Activated naive CD8-positive, alpha-beta T cell treated with anti-CD3 and anti-CD28 coated beads, Interleukin-2, amount 10 ng/mL, durations not matched to agents 7 days and 5 days (primary cell): ENCODE measurements at places on chromosomes 12 and 14.

GRCh38 chr14:38285962-38286361 lies 30.1 kb upstream of the CLEC14A start:
- no peak for DNase-seq

- no peak for DNase-seq
These were observed 60.1 kb upstream of the RESF1 start for GRCh38 chr12:31899109-31899508.

DNA sequence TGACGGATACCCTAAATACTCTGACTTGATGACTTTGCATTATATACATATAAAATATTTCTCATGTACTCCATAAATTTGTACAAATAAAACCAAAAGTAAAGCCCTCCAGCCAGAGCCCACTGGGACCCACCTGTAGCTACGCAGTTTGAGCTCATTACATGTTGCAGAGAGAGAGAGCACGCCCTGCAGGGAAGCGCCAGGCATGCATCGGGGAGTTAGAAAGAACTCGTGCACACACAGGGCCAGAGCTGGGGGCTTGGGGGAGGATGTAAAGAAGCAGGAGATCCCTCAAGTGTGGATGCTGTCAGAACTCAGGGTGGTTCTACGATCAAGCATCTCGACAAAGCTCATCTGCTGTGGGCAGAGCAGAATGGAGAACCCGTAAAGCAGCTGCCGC lies 178.5 kb upstream of the RTL1 start:
- no peak for DNase-seq

GRCh38 chr12:28905220-28905955 lies 243.7 kb upstream of the FAR2 start:
- no peak for DNase-seq

DNA sequence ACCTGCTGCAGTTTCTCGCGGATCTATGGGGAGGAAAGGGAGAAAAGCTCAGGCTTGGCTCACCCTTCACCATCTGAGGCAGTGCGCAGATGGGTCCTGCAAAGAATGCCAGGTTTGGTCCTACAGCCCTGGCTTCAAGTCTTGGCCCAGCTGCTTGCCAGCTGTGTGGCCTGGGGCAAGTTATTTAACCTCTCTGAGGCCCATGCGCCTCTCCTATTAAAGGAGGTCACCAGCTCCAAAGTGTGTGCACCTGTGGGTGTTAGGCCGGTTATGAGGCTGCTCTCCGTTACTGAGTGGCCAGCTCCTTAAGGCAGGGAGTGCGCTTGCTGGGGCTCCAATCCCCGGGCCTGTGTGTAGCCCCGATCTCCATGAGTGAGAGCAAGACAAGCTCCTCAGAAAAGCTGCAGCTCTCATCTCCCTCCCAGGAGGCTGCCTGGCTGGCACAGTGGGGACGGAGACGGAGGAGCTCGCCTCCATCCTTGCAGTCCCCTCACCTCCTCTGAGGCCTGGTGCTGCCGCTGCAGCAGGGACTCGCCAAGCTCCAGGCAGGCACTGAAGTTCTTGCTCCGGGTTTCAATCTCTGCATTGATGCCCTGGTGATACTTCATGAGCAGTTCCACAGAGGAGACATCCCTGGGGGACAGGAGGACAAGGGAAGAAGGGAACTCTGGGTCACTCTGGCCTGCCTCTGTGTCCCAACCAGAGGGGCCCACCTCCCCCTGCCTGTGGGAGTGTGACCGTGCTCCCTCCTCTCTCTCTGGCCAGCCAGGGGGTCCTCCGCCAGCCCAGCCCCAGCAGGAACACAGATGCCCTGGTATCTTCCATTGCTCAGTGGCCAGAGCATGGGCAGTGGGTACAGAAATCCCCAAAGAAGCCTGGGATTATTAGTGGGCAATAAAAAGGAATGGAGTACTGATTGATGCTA lies 65.1 kb downstream of the PLEKHG3 start:
- no peak for DNase-seq

DNA sequence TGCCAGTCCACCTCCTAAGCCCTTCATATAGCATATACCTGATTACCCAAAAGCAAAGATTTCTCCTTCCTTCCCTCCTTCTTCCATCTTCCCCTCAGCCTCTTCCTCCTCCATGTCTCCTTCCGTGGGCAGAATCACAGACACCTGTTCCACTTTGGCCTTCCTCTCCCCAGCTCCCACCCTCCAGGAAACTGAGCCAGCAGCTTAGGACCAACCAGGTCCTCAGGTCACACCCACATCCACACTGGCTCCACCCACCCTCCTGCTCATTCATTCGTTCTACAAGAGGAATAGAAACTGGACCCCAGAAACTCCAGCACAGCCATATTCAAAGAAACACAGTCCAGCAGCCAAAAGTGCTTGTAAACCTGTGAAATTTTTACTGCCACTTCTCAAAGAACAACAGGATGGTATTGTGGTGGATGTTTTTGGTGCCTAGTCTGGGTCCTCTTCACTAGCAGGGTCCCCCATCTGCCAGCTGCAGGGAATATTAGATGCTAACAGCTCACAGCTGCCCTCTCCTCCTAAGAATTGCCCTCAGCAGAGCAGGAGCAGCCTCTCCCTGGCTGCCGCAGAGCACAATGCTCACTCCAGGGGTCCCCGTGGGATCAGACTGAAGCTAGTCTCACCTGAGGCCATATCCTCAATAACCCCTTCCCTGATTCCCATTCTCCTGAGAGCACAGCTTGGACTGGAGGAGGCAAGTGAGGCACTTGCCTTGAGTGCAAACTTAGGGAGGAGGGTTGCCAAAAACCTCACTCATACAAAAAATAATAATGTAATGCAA lies 18.4 kb downstream of the CMKLR1 start:
- no peak for DNase-seq

DNA sequence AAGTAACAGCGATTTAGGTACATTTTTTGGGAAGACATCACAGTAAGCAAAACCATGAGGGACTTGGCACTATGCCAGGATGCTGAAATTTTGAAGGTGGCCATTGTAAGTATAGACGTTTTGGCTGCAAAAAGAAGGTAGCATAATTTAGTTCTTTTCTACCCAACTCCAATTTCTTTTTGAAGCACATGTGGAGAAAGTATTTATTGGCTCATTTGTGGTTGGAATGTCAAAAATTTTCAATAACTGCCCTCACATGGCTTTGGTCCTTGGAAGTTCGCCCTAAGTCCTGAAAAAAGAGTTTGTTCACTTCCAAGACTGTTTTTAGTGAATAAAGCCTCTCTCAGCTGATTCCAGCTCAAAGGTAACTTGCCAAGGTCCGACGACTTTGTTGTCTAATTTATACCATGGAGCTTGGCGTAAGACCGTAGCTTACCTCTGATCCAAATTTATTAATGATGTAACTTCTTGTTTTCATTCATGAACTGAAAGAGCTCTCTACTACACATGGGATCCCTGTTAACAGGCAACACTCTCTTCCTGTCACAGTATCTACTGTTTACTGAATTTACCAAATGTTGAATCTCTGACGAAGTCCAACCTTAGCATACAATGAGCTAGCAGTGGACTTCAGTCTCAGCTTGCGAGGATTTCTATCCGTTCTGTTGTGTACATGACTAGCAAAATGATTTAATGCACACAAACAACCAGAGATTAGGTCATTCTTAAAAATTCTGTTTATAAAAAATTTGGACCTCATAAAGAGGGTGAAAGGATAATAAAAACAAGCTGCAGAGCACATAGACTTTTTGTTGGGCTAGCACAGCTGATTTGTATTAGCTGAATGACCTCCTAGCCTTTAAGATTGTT lies 49.0 kb downstream of the MSRB3 start:
- DNase-seq: no peak

GRCh38 chr14:51119411-51120051 lies 24.6 kb upstream of the TRIM9 start:
- DNase-seq: no peak

- DNase-seq: peak; percentile 50
These were observed 1.2 kb downstream of the SRSF9 start for GRCh38 chr12:120468325-120468820.

DNA sequence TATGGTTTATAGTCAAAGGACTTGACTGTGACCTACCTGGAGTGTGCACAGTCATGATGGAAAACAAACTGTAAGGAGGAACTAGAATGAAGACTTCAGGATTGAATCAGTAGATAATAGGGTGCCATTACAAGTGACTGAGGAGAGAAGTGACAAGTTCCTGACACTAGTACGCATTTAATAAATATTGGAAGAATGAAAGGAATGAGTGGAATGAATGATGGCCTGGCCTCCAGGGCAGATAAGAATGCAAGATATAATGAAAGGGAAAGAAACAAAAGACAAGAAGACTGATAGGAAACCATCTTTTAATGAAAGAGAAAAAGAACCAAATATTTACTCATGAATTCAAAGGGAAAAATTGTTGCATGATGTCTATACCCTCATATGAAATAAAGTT lies 44.7 kb upstream of the NEDD1 start:
- DNase-seq: no peak

- DNase-seq: no peak
These were observed 850.3 kb upstream of the FOXG1 start for GRCh38 chr14:27916326-27916725.

DNA sequence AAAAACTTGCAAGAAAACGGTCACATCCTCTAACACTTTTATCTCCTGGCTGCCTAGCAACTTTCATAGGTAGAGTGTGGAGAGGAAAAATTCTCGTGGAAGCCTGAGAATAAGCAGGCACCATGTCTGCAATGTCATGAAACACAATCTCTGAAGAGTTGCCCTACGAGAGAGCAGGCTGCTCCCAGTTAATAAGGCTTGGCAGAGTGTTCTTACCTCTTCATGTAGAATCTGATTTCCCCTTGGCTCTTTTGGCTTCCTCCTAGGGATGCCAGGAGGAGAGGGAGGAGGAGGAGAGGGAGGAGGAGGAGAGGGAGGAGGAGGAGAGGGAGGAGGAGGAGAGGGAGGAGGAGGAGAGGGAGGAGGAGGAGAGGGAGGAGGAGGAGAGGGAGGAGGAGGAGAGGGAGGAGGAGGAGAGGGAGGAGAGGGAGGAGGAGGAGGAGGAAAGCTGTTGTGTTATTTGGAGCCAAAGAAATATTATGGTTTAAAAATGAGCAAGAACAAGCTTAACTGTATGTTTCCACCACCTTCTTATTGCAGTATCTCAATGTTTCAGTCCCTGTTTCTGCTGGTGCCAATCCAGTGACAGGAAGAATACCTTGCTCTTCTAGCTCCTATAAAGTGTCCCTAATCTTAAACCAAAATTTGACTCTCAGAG lies 52.9 kb downstream of the EGLN3 start:
- no peak for DNase-seq

GRCh38 chr12:131897875-131898274 lies 3.5 kb downstream of the ULK1 start:
- no peak for DNase-seq

GRCh38 chr12:2355604-2356003 lies 302.8 kb downstream of the CACNA1C start:
- no peak for DNase-seq

DNA sequence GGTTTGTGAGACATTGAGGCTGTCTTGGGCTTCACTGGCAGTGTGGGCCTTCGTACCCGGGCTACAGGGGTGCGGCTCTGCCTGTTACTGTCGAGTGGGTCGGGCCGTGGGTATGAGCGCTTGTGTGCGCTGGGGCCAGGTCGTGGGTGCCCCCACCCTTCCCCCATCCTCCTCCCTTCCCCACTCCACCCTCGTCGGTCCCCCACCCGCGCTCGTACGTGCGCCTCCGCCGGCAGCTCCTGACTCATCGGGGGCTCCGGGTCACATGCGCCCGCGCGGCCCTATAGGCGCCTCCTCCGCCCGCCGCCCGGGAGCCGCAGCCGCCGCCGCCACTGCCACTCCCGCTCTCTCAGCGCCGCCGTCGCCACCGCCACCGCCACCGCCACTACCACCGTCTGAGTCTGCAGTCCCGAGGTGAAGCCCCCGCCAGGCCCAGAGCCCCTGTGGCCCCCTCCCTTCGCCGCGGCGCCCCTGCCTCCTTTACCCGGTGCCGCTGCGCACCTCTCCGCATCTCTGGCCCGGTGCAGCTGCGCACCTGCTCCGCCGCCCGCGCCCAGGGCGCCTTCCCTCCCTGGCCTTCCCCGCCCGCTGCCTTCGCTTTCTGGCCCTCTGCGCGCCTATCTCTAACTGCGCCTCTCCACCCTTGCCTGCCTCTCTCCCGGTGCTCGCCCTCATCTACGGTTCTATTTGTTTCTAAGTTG lies at the start of gene ENO2:
Gene ENO2 (plus strand): TSS at position 335 of the 701 bp plus-strand sequence. CDS start 1,253 bp downstream, outside the sequence.
- DNase-seq: peak; percentile 87

DNA sequence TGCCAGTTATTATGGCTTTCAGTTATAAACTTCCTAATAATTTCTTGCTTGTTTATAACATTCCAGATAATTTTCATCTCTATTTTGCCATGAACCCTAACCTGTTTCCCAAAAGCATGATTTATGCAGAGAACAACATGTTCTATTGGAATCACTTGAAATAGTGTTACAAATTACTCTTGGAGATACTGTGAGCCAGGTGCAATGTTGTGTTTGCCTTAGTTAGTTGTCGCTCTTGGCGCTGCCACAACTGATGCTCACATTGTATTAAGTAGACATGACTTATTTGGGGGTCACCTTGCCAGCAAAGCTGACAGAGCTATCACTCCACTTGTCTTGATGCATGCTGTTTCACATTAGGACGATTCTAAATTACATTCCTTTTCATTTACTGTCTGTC lies 49.4 kb downstream of the TSPAN8 start:
- DNase-seq: no peak

GRCh38 chr12:131852551-131853299 lies 24.5 kb downstream of the MMP17 start:
- DNase-seq: peak; percentile 26

GRCh38 chr12:49019120-49019430 lies 499 bp upstream of the PRKAG1 start:
- DNase-seq: no peak

- DNase-seq: no peak
These were observed 1.5 kb downstream of the NRIP2 start for GRCh38 chr12:2833327-2833726.

GRCh38 chr12:10016881-10017280 lies 6.5 kb downstream of the CLEC12B start:
- DNase-seq: no peak

- no peak for DNase-seq
These were observed 20.2 kb downstream of the UBE3B start for GRCh38 chr12:109497675-109498074.

GRCh38 chr12:111032591-111032919 lies 112.2 kb upstream of the MYL2 start:
- DNase-seq: no peak

GRCh38 chr12:6295094-6295811 lies 15.2 kb upstream of the PLEKHG6 start:
- no peak for DNase-seq

- no peak for DNase-seq
These were observed 1234.6 kb downstream of the SLC16A7 start for GRCh38 chr12:60830381-60830780.

- no peak for DNase-seq
These were observed 92.8 kb downstream of the SCN8A start for GRCh38 chr12:51683763-51684357.
